ENCODE measurements at places on chromosomes 2 and 18. TPM values are rescaled to one million over a fixed set of nuclear protein-coding genes. Genes with fewer than 3 reads are reported as not detected.

- no peaks in the 10 kb centered on the region for H3K4me1 ChIP-seq
- H3K27ac ChIP-seq: no peak overlapping the region
- H3K27me3 ChIP-seq: no peaks in the 10 kb centered on the region
- no peak for DNase-seq
Observed at GRCh38 chr2:88885275-88885674, 193.8 kb downstream of the RPIA start.

DNA sequence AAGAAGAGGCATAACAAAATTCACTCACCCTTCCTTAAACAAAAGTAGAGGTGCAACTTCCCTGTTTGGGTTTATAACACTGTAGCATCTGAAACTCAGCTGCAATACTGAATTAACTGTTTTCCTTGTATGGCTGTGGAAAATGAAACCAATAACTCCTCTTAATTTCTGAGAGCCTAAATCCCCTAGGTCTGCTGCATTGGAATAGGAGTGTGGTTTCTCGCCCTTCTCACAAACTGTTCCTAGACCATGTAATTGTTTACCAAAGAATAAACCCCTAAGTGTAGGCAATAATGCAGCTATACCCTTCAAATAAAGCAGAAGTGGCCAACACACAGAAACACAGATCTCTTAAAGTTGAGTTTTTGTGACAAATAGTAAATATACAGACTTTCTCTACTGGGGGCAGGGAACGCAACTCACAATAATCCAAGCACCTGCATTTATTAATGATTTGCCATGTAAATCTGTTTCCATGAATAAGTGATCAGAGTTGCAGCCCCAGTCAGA lies 52.0 kb downstream of the RASGRP3 start:
- no peaks in the 10 kb centered on the region for H3K27me3 ChIP-seq
- no peaks in the 10 kb centered on the region for H3K4me1 ChIP-seq
- no peak overlapping the region for H3K27ac ChIP-seq
- H3K36me3 ChIP-seq: no peaks in the 10 kb centered on the region
- no peak overlapping the region for H3K4me3 ChIP-seq
- no peak for DNase-seq

GRCh38 chr18:27411911-27412310 lies 226.8 kb upstream of the CHST9 start:
- no peak for DNase-seq
- no peaks in the 10 kb centered on the region for H3K4me1 ChIP-seq
- H3K36me3 ChIP-seq: no peaks in the 10 kb centered on the region
- H3K4me3 ChIP-seq: no peak overlapping the region

DNA sequence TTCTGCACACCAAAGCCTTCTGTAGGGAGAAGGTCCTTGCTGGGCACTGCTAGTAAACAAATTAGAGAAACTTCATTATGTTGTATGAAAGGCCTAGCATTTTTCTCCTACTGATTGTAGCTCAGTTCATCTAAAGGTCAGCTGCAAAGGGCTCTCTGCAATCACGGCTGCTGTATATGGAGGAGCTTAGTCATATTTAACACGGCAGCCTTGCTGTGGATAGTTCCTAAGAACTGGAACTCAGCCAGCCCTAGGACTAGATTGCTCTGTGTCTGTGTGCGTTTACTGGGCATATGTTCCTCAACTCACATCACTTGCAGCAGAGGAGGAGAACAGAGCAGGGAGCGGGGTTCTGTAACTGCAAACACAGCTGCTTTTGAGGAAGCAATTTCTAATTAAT lies 1103.9 kb upstream of the KLHL29 start:
- H3K4me1 ChIP-seq: no peaks in the 10 kb centered on the region
- no peaks in the 10 kb centered on the region for H3K27me3 ChIP-seq
- no peak for DNase-seq
- no peak overlapping the region for H3K27ac ChIP-seq
- H3K36me3 ChIP-seq: no peaks in the 10 kb centered on the region

DNA sequence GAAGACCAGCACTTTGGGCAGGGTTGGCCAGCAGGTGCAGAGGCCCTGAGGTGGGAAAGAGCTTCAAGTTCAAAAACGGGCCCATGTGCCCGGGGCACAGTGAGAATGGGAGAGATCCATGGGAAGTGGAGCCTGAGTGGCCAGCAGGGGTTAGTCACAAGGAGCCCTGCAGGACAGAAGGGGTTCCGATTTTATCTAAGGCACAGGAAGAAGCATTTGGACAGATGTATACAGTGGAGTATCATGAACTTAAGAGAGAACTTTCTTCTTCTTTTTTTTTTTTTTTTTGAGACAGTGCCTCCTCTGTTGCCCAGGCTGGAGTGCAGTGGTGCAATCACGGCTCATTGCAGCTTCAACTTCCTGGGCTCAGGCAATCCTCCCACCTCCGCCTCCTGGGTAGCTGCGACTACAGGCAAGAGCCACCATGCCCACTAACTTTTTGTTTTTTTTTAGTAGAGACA lies 24.0 kb downstream of the WIPF1 start:
- no peaks in the 10 kb centered on the region for H3K27me3 ChIP-seq
- H3K4me3 ChIP-seq: no peak overlapping the region
- no peak for DNase-seq
- H3K36me3 ChIP-seq: no peaks in the 10 kb centered on the region
- H3K27ac ChIP-seq: no peak overlapping the region

- no peak overlapping the region for H3K4me3 ChIP-seq
- DNase-seq: no peak
- no peak overlapping the region for H3K27ac ChIP-seq
- no peaks in the 10 kb centered on the region for H3K27me3 ChIP-seq
- no peaks in the 10 kb centered on the region for H3K4me1 ChIP-seq
- no peaks in the 10 kb centered on the region for H3K36me3 ChIP-seq
Observed at GRCh38 chr18:43934781-43935471, 657.6 kb upstream of the SYT4 start.

- H3K27me3 ChIP-seq: no peaks in the 10 kb centered on the region
- no peaks in the 10 kb centered on the region for H3K4me1 ChIP-seq
- no peak overlapping the region for H3K4me3 ChIP-seq
- H3K27ac ChIP-seq: peak overlapping the region; percentile 39
Observed at GRCh38 chr2:212428681-212429478, 109.7 kb downstream of the ERBB4 start.

GRCh38 chr2:128496700-128497099 lies 178.0 kb upstream of the HS6ST1 start:
- H3K27me3 ChIP-seq: no peaks in the 10 kb centered on the region
- no peak overlapping the region for H3K27ac ChIP-seq
- DNase-seq: peak; percentile 14
- H3K4me1 ChIP-seq: peaks cover 36% of the 10 kb centered on the region

DNA sequence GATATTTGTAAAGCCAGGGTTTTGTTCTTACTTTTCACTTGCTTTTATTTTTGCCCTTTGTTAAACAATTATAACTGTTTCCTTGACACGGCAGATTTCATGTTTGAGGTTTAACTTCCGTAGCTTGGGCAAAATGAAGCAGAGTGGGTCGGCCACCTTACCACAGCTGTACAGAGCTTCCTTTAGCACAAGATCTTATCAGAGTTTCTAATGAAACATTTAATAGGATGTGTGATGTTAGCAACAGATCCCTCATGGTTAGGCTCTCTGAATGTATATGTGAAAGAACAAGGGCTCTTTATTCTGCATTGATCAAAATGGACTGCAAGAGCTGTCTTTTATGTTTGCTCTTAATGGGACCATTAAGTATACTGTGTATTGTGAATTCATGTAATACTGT lies 22.3 kb downstream of the RNF125 start:
- H3K4me1 ChIP-seq: no peaks in the 10 kb centered on the region
- DNase-seq: no peak
- no peaks in the 10 kb centered on the region for H3K36me3 ChIP-seq
- no peak overlapping the region for H3K27ac ChIP-seq

DNA sequence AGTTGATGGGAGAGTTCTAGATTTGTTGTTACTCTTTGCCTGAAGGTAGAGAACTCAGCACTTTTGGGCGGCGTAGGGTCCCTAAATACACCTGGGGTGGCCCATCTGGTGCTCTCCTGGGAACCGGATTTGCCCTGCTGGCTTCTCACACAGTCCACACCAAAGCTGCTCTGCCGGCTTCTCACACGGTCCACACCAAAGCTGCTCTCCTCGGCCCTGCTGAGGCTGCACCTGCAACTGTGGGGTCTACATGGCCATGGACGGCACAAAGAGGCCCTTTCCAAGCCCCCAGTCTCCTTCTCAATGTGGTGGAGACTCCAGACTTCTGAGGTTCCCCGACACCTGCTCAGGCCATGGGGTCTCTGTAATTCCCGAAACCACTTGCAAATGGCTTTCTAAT lies 124.8 kb upstream of the GPC1 start:
- H3K4me1 ChIP-seq: no peaks in the 10 kb centered on the region
- DNase-seq: no peak
- no peak overlapping the region for H3K4me3 ChIP-seq
- no peaks in the 10 kb centered on the region for H3K36me3 ChIP-seq

- DNase-seq: no peak
- no peaks in the 10 kb centered on the region for H3K36me3 ChIP-seq
- H3K4me3 ChIP-seq: no peak overlapping the region
- H3K4me1 ChIP-seq: peaks cover 17% of the 10 kb centered on the region
Observed at GRCh38 chr2:177675825-177676224, 283.3 kb downstream of the AGPS start.

GRCh38 chr2:241804326-241805229 lies 4.4 kb upstream of the NEU4 start:
- H3K27ac ChIP-seq: peak overlapping the region; percentile 79
- peak overlapping the region; percentile 57 for H3K4me3 ChIP-seq
- no peaks in the 10 kb centered on the region for H3K27me3 ChIP-seq
- no peaks in the 10 kb centered on the region for H3K36me3 ChIP-seq
- peak; percentile 18 for DNase-seq

GRCh38 chr2:105610576-105611332 lies 134.0 kb upstream of the NCK2 start:
- no peaks in the 10 kb centered on the region for H3K36me3 ChIP-seq
- peaks cover 25% of the 10 kb centered on the region for H3K4me1 ChIP-seq
- no peak overlapping the region for H3K27ac ChIP-seq
- H3K27me3 ChIP-seq: no peaks in the 10 kb centered on the region

- DNase-seq: no peak
- H3K27me3 ChIP-seq: no peaks in the 10 kb centered on the region
- no peaks in the 10 kb centered on the region for H3K36me3 ChIP-seq
- no peak overlapping the region for H3K4me3 ChIP-seq
- peak overlapping the region; percentile 3 for H3K27ac ChIP-seq
Observed at GRCh38 chr2:105388971-105389381, 9.9 kb downstream of the FHL2 start.

DNA sequence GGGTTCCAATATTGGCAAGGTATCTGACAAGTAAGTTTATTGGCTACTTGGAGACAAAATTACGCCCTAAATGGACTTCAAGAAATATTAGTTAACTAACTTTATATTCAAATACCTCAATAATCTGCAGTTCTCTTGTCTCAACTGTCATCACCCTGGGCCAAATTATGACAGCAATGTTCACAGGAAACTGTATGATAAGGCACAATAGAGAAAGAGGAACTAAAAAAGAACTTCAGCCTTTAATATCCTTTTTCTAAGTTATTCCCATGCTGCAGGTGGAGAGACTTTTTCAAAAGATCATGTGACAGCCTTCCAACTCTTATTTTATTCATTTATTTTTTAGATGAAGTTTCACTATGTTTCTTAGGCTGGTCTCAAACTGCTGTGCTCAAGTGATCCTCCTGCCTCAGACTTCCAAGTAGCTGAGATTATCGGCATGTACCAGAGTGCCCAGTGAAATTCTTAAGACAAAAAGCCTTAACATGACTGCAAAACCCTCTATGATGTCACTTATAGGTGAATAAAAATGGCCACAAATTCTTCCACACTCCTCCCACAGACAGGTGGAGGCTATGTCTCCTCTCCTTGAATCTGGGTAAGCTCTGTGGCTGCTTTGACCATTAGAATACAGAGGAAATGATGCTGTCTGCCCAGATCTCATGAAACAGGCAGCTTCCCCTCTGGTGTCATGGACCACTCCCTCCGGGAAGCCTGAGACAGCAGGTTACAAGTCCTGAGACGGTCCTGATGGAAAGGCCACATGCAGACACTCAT lies 211.0 kb downstream of the TGIF1 start:
- peak; percentile 33 for DNase-seq
- H3K36me3 ChIP-seq: no peaks in the 10 kb centered on the region
- H3K27ac ChIP-seq: no peak overlapping the region
- H3K27me3 ChIP-seq: no peaks in the 10 kb centered on the region
- H3K4me3 ChIP-seq: no peak overlapping the region
- peaks cover 14% of the 10 kb centered on the region for H3K4me1 ChIP-seq

DNA sequence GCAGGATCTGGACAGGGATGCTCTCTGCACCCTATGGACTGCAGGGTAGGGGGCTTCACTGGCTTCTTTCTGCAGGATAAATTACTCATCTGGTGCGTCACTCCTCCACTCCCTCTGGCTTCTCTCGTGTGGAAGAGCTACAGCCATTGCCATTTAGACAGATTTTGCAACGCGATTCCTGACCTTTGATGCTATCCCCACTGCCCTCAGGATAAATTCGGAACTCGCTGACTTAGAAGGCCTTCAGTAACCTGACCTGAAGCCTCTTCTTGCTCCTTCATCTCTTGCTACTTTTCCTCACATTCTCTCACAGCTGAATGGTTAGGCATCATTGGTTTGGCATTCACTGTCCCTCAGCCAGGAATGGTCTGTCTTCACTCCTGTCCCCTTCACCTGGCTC lies 5.3 kb downstream of the NIFK start:
- no peaks in the 10 kb centered on the region for H3K36me3 ChIP-seq
- no peaks in the 10 kb centered on the region for H3K27me3 ChIP-seq
- no peak overlapping the region for H3K27ac ChIP-seq
- no peak for DNase-seq
- peaks cover 10% of the 10 kb centered on the region for H3K4me1 ChIP-seq

Gene CHRNA1
- 1.2 TPM for total RNA-seq

Gene TBC1D8
- 90.1 TPM for total RNA-seq

Gene NTSR2
- 0.68 TPM for total RNA-seq

Gene OSBPL6
- total RNA-seq: 3.8 TPM

Gene MRPL53
- total RNA-seq: 23.6 TPM

Gene UGT1A8
- 0.19 TPM for total RNA-seq

Gene PRSS56
- 0.87 TPM for total RNA-seq

Gene EVA1A
- 13.8 TPM for total RNA-seq

Gene TCF23
- 6.7 TPM for total RNA-seq

Gene TMEM163
- 44.3 TPM for total RNA-seq

Gene SPC25
- total RNA-seq: 0.99 TPM

Gene FAM124B
- 0.37 TPM for total RNA-seq

Gene GALNT5
- total RNA-seq: 0.08 TPM

Gene MARCO
- total RNA-seq: 0.74 TPM

Gene PCARE
- 1.0 TPM for total RNA-seq

All from testis (tissue), 5 donors.